ENCODE measurements at places on chromosomes 6 and 20. TPM values are rescaled to one million over a fixed set of nuclear protein-coding genes. Genes with fewer than 3 reads are reported as not detected.

- DNase-seq = no peak
Observed at GRCh38 chr6:129191235-129191634, 308.3 kb downstream of the LAMA2 start.

- no peak for DNase-seq
Observed at GRCh38 chr20:51402201-51402600, 140.3 kb downstream of the NFATC2 start.

- DNase-seq = no peak
Observed at GRCh38 chr6:167279766-167280446, 11.2 kb upstream of the UNC93A start.

- DNase-seq = no peak
Observed at GRCh38 chr6:36350681-36351571, 14.2 kb upstream of the BNIP5 start.

DNA sequence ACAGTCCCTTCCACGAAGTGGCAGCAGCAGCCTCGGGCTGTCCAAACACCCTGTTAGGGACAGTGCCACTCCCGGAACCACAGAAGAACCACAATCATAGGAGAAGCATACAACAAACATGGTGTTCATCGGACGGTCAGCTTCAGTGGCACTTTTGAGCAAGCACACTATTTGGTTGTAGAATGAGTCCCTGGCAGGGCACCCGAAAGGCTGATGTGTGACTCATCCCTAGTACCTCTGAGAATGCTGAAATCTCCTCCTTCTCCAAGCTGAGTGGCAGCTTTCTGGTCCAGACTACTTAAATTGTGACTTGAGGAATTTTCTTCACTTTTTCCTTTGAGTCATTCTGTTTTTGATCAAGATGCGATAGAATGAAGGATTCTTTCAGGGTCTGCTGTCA is 282.5 kb downstream of the ESR1 start:
- DNase-seq = no peak

DNA sequence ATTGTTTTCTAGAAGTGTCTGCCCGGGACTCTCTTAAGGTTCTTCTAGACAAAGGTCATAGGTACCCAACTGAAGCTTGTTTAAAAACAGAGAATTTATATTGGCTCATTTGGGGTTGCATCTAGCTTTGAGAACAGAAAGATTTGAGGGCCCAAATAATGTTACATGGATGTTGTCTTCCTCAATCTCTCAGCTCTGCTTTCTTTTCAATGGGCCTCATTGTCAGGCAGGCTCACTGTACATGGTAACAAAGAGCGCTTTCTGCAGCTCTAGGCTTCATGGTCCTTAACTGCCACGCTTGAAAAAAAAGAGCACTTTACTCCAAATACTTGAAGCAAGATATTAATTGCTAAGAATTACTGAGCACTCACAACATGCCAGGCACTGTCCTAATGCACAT is 22.2 kb downstream of the NHLRC1 start:
- DNase-seq = no peak

The E2F1 gene
- 12.7 TPM for polyA plus RNA-seq

The C6orf163 gene
- polyA plus RNA-seq = 3.3 TPM

The FAM110A gene
- 7.6 TPM for polyA plus RNA-seq

Measured in right renal pelvis (tissue), 4 donors.